Activated T-cell treated with anti-CD3 and anti-CD28 coated beads, Interleukin-2, amount 50 U/mL, for 1 hour (primary cell): ENCODE measurements at places on chromosomes 3 and 15.

GRCh38 chr3:87621667-87622066 is 345.3 kb upstream of the POU1F1 start:
- DNase-seq, result no peak

DNA sequence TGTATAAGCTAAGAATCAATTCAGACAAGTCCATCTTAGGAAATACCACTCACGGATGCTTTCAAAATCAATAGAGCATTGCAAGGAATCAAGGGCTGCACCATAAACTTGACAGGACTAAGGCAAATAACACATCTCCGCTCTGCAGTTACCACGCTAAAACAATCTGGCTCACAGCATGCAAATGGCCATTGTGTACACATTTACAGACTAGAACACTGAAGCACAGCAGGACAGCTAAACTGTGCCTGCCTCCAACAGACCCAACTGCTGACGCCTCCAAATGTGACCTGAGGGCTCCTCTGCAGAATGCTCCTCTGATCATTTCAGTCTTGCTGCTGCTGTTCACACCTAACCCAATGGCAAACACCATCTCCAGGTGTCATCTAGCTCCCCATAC is 104.3 kb downstream of the MEX3B start:
- DNase-seq, result no peak

DNA sequence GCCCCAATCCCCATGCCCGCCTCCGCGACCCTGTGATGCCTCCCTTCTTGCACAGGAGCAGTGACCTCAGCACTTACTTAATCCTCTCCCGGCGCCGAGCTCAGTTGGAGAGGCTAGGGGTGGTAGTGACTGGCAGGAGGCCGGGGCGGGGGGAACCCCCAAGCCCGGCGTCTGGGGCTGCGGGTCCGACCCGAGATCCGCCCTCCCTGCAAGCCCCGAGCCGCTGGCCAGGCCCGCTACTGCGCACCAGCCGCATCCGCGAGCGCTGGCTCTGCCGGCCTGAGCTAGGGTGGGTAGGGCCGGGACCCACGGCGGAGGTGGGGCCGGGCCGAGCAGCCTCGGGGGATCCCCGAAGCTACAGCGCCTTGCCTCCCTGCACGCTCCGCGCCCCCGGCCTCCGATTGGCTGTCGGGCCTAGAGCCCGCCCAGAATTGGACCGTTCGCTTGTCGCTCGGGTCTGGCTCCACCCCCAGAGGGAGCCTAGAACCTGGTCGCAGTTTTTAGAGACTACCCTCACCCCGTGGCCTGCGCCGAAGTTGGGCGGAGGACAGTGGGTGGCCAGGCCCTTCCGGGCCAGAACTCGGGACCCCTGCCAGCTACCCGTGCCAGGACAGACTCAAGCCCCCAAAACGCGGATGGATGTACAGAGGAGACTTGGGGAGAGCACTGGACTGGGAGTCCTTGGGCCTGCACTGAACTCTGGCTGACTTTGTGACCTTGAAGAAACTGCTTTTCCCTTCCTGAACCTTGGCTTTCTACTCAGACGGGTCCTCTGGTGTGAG is at the start of gene C3orf18:
Gene C3orf18 (minus strand): TSS at position 362 of the 782 bp plus-strand sequence. CDS start 2,048 bp downstream, outside the sequence.
- DNase-seq, result peak; percentile 93

DNA sequence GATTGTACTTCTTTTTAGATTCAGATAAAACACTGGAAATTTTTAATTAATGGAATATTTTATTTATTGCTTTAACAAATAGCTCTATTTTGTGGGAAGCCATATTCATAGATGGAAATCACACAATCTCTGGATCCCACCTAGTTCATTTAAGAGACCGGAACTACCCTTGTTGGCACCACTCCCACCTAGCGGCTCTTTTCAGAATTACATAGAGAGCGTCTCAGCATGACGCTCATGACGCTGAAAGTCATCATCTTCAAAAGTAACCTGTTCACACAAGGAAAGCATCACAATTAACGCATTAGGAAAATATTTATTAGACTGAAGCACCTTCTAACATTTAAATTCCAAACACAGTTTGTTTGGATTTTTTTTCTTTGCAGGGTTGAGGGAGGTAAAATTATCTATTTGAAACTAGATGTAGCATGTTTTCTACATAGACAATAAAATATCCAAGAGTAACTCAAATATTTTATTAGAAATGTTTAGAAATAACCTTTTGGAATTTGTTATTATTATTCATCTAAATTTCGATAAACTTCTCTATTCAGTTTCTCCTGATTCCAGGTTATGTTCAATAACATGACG is 214.9 kb upstream of the ARRDC4 start:
- no peak for DNase-seq

- DNase-seq, result no peak
These were observed 34.3 kb downstream of the DNAJB8 start for GRCh38 chr3:128432301-128432970.

- no peak for DNase-seq
These were observed 21.9 kb downstream of the LTF start for GRCh38 chr3:46442576-46443530.

GRCh38 chr3:46981932-46982471 is 2.5 kb downstream of the NBEAL2 start:
- DNase-seq, result no peak

DNA sequence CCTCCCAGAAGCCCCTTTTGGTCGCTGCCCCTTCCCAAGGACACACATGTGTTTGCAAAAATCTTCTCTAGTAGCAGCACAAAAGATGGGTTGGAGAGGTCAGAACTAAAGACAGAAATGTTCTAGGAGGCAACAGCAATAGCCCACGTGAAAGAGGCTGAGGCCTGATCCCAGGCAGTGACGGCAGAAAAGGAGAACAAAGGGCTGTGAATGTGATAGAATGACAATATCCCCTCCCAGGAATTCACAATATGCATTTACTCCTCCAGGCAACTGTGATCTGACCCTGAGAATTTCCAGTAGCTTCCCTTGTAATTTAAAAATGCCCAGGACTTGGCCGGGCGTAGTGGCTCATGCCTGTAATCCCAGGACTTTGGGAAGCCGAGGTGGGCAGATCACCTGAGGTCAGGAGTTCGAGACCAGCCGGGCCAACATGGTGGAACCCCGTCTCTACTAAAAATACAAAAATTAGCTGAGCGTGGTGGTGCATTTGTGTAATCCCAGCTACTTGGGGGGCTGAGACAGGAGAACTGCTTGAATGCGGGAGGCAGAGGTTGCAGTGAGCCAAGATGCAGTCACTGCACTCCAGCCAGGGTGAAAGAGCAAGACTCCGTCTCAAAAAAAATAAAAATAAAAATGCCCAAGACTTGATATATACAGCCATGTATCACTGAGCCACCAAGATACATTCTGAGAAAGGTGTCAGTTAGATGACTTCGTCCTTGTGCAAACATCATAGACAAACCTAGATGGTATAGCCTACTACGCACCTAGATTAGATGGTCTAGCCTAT is 43.6 kb upstream of the PIAS1 start:
- no peak for DNase-seq

DNA sequence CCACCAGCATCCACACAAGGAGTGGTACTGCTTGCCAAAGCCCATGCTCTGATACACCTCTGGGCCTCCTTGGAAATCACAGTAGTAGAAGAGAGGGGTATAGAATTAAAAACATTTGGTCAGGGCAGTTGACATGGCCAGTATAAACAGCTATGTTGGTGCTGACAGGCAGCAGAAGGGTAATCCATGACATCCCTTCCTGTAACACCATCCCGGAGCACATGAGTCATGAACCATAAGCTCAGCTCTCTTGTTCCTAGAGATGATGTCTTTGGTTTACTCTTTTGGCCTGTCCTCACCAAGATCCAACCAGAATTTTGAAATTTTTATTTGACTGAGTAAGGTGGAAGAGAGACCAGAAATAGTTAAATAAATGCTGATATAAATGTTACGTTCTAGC is 132.6 kb upstream of the CTDSPL start:
- DNase-seq, result no peak

DNA sequence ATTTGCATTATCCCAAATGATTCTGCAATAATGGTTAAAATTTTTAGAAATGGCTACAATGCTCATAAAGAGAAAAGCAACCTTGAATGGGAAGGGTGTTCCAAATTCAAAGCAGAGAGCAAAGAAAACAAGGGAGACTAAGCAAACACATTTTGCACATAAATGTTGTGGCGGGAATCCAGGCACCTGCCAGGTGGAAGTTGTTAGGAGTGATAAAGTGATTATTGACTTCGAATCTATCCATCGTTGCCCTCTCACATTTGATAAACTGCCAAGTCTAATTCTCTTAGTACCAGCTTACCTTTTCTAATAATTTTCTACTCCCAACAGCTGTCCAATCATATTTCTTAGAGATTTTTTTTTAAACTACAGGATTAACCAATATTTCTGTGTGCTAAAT is 244.5 kb downstream of the CACNA2D3 start:
- DNase-seq, result no peak

- no peak for DNase-seq
These were observed 406.9 kb downstream of the ROBO2 start for GRCh38 chr3:77446761-77447160.

GRCh38 chr3:175389560-175389959 is 530.4 kb downstream of the NAALADL2 start:
- no peak for DNase-seq

- DNase-seq, result no peak
These were observed 24.7 kb upstream of the ZNF639 start for GRCh38 chr3:179297971-179298725.

DNA sequence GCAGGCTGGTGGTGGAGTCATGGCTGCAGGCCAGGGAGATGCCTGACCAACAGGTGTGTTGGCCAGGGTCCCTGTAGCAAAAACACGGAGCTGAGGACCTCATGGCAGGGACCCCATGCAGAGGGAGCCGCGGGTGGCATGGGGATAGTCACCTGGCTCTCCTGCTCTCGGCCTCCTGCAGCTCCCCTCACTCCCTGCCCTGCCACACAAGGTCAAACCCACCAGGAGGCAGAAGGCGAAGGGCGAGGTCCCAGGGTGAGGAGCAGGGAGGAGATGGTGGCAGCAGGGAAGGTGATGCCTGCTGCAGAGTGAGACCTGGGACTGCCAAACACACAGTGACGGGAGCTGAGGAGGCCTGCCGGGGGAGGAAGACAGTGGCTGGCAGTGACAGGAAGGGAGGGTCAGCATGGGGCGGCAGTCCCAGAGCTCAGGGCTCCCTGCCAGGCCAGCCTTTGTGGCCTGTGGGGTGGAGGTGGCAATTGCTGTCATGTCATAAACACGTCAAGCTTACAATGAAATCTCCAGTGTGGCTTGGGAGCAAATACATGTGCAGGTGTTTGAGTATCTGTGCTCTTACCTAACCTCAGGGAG is 144.3 kb downstream of the TJP1 start:
- DNase-seq, result no peak

GRCh38 chr3:185066251-185066650 is 86.6 kb downstream of the C3orf70 start:
- no peak for DNase-seq

DNA sequence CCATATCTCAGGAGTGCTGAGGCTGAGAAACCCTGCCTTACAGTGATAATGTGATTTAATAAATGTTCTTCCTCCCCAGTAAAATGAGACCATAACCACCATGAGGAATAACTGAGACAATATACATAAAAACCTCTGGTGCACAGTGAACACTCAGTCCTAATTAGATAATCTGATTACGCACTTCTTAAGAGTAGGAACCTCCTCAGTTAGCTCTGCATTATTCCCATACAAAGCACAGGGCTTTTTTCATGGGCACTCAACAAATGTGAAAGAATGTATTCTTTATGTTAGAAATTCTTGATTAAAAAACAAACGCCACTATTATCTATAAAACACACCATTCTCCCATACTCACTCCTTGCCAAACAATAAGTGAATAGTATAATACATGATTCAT is 97.0 kb downstream of the TNIK start:
- DNase-seq, result no peak

DNA sequence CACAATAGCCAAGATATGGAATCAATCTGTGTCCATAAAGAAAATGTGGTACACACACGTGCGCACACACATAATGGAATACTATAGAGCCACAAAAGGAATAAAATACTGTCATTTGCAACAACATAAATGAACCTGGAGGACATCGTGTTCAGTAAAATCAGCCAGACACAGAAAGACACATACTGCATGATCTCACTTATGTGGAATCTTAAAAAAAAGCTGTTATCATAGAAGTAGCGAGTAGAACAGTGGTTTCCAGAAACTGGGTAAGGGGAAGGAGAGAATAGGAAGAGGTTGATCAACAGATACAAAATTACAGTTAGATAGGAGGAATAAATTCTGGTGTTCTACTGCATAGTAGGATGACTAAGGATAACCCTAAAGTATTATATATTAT is 11.1 kb downstream of the ATOSA start:
- no peak for DNase-seq

DNA sequence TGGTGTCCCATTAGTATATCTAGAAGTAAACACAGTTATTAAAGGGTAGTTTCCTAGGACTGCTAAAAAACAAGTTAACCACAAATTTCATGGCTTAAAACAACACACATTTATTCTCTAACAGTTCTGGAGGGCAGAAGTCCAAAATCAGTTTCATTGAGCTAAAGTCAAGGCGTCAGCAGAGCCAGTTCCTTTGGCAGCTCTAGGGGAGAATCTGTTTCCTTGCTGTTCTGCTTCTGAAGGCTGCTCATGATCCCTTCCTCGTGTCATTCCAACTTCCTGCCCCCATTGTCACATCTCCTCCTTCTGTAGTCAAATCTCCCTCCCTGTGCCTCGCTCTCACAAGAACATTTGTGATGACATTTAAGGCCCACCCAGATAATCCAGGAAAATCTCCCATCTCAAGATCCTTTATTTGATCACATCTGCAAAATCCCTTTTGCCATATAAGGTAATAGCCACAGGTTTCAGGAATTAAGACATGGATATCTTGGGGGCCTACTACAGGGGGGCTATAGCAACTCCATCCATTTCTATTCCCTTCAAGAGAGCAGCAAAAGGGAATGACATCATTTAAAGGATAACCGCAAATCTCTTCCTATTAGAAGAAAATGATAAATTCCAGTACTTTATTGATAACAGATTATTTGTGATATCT is 50.1 kb downstream of the GPR176 start:
- no peak for DNase-seq

- no peak for DNase-seq
These were observed 60.1 kb upstream of the DAZL start for GRCh38 chr3:16665282-16665741.
